Omental fat pad (tissue), 4 donors: ENCODE measurements at places on chromosomes 2 and 18. TPM values are rescaled to one million over a fixed set of nuclear protein-coding genes. Genes with fewer than 3 reads are reported as not detected.

The TXNDC2 gene
- total RNA-seq = not detected

The ALK gene
- total RNA-seq = 0.44 TPM

The TUBA4B gene
- total RNA-seq = not detected

The ZDBF2 gene
- total RNA-seq = 11.5 TPM

The CXCR1 gene
- 0.65 TPM for total RNA-seq

The ALPI gene
- not detected for total RNA-seq

The SCN1A gene
- total RNA-seq = 0.09 TPM

The GRHL1 gene
- 6.8 TPM for total RNA-seq

DNA sequence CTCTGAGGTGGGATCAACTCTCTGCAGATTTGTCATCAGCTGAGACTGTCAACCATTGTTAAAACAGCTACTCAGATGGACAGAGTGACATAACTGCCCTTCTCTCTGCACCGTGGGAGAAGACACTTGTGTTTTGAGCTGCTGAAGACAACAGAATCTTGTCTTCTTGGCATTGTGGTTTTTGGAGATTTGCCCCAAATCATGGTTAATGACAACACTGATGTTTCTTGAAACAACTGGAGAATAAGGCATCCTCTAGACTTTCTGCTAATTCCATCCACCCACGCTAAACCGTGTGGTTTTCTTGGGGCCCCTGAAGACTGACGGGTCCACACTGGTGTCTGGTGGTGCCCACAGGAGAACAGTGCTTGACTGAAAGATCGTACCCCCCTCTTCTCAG is 39.5 kb downstream of the SH3BP4 start:
- no peak for DNase-seq

GRCh38 chr2:199455545-199456382 is 2.0 kb downstream of the SATB2 start:
- DNase-seq = no peak

DNA sequence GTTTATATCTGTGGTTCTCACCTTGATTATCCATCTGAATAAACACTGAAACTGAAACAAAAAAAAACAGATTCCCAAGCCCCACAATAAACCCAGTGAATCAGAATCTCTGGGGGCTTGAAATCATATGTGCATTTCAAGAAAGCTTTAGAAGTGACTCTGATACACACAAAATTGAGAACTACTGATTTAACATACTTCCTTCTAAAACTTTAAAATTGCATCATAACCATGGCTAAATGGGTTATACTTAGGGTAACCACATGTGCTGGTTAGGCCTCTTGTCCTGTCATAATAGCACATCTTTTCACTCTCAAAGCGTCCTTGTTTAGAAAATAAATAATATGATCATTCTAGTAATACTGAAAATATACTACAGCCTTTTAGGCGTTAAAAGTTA is 100.9 kb downstream of the ATAD2B start:
- no peak for DNase-seq

GRCh38 chr2:100588071-100588786 is 25.4 kb downstream of the PDCL3 start:
- DNase-seq = no peak

DNA sequence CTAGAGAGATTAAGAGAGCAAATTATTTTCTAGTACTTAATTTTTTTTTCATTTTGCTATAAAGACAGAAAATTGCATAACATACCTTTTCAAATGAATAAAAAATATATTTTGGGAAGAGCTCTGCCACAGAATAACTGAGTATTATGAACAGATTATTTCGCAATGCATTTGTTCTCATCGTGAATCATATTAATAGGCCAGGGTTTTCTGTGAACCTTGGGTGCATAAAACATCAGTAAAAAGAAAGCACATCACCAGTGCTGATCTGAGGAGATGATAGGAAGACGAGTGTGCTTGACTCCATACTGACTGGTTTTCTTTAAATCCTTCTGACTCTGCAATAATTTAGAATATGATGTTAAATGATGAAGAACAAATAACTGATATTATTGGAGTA is 409.1 kb downstream of the CPS1 start:
- DNase-seq = no peak

DNA sequence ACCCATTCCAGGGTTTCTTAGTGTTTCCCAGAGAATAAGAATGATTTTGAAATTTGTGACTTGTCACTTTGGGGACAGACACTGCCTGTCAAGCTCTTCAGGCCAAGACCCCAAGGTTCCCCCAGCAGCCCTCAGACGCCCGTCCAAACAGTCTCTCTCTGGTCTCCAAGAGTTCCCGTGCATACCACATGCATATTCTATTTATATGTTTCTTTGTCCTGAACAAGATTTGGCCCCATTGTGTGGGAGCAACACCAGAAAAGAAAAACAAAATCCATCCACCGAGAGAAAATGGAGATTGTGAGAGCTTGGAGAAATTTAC is 52.2 kb upstream of the CTAGE1 start:
- no peak for DNase-seq

GRCh38 chr2:63893163-63893562 is 51.5 kb downstream of the UGP2 start:
- no peak for DNase-seq

GRCh38 chr18:32846896-32847295 is 74.1 kb upstream of the KLHL14 start:
- DNase-seq = no peak

GRCh38 chr2:100888601-100889000 is 68.7 kb downstream of the NPAS2 start:
- DNase-seq = no peak

DNA sequence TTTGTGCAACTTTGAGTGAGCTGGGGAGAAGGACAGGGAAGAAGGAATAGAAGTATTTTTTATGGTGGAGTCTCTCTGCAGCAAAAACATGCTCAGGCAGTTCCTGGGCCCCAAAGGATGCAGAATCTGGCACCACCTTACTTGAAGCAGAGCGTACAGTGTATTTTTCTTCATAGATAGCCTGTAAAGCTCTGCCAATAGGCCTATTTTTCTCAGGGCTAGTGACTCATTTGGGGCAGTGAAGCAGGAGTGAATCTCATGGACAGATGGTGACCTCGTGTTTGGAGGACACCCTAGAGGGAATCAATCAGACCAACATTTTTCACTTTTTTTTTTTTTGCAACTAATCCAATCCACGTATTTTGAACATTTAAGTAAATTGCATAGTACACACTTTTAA is 268.1 kb upstream of the CXCR4 start:
- no peak for DNase-seq

DNA sequence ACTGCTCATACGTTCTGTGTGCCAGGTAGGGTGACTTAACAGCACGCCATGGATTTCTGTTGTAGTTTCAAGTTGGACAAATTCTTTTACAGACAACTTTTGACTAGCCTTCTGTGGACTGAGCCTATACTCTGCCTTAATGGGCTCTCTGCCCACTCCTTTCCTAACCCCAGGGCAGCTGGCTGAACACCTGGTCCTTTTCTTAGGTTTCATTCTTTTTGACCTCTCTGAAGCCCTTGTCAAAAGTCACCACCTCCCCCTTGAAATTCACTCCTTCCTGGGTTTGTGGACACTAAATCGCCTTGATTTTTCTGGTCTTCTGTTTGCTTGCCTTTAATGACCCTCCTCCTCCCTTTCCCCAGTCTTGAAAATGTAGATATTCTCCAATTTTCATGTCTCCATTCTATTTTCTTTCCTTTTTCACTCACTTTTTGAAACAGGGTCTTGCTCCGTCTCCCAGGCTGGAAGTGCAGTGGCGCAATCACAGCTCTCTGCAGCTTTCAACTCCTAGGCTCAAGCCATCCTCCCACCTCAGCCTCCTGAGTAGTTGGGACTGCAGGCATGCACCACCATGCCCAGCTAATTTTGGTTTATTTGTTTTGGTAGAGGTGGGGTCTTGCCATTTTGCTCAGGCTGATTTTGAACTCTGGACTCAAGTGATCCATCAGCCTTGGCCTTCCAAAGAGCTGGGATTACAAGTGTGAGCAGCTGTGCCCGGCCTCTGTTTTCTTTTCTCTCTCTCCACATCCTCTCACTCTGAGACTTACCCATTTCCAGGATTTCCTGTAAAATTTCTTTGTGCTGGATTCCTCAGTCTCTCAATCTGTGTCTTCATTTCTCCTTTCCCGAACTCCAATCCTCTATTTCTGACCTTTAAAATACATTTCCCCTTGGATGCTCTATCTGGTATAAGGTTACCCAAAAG is 112.9 kb downstream of the PLB1 start:
- no peak for DNase-seq

- DNase-seq = no peak
Measured at GRCh38 chr2:71951083-71951468, 196.6 kb downstream of the CYP26B1 start.
